ENCODE measurements at places on chromosomes 2 and 18.

GRCh38 chr18:76838182-76838581 lies 15.8 kb downstream of the ZNF236 start:
- DNase-seq = no peak

DNA sequence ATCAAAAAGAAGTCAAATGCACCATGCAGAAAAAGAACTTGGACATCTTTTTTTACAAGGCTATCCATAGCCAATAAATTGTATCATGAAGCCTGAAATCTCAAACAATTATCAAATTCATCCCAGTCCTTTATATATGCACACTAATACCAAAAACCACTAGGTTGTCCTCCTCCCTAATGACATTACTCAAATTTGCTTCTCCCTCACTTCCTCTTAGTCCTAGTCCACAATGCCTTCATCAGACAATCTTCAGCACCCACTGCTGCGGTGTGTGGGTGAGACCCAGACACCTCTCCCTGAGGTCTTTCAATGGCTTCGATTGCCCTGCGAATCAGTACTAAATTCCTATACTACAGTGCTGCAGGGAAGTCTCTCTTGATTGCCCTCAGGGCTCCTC lies 58.1 kb downstream of the CLASP1 start:
- DNase-seq = no peak

DNA sequence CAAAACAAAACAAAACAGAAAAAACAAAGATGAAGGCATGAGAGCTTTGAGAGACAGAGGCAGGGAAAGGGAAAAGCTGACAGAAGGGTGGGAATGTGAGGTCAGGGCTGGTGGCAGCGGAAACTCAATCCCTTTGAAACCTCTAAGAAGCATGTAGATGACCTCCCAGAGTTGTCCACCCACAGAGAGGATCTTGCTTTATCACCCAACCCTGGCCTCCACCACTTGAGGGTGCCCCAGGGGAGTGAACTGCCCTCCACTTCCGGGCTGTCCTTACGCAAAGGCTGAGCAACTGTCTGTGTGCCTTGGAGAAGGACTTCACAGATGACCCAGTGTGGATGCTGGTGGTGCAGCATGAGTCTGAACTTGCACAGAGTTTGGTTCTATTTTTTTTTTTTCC lies 26.7 kb downstream of the PDCL3 start:
- no peak for DNase-seq

DNA sequence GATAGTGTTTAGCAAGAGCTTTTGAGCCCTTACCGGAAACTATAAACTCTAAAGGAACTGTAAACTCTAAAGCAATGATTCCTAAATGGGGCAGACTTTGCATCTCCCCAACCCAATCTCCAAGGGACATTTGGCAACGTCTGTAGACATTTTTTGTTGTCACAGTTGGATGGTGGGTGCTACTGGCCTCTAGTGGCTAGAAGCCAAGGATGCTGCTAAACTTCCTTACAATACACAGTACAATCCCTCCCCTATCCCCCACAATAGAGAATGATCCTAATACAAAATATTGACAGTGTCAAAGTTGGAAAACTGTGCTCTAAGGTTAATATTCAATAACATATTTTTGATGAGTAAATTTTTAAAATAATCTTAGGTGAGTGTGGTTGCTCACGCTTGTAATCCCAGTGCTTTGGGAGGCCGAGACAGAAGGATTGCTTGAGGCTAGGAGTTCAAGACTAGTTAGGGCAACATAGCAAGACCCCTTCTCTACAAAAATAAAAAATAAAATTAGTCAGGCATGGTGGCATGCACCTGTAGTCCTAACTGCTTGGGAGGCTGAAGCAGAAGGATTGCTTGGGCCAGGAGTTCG lies 66.7 kb downstream of the PTPN4 start:
- DNase-seq = peak; percentile 46

GRCh38 chr2:109497911-109498870 lies 115.6 kb downstream of the SEPTIN10 start:
- DNase-seq = no peak

GRCh38 chr18:8232791-8233190 lies 376.4 kb upstream of the RAB12 start:
- DNase-seq = no peak

DNA sequence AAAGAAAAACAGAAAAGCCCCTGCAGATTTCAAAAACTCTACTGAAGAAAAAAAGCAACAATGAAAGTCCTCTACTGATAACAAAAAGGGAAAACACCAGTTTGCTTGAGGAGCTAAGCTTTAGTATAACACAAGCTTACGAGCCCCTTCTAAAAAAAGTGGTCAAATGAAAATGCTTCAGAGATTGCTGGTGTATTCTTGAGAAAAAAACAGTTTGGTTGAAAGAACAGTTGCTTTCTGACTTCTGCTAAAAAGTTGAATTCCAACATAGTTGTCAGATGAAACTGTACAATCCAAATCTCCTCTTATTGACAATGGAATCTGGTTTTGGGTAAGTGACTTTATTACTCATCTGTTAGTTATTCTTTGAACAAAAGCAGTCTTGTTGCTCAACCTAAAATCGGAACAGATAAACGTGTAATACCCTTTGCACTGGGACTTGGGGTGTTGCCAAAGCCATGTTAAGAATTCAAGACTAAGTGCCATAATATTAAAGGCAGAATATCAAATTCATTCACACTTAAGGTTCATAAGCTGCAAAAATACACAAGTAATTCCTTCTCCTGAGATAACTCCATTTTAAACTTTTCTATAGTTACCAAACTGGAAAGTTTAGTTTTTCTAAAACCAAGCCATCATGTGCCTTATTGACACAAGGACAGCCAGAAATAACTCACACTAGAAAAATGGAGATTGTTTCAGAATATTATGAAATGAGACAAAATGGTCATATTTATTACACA lies 45.3 kb upstream of the SPAG16 start:
- DNase-seq = peak; percentile 95

DNA sequence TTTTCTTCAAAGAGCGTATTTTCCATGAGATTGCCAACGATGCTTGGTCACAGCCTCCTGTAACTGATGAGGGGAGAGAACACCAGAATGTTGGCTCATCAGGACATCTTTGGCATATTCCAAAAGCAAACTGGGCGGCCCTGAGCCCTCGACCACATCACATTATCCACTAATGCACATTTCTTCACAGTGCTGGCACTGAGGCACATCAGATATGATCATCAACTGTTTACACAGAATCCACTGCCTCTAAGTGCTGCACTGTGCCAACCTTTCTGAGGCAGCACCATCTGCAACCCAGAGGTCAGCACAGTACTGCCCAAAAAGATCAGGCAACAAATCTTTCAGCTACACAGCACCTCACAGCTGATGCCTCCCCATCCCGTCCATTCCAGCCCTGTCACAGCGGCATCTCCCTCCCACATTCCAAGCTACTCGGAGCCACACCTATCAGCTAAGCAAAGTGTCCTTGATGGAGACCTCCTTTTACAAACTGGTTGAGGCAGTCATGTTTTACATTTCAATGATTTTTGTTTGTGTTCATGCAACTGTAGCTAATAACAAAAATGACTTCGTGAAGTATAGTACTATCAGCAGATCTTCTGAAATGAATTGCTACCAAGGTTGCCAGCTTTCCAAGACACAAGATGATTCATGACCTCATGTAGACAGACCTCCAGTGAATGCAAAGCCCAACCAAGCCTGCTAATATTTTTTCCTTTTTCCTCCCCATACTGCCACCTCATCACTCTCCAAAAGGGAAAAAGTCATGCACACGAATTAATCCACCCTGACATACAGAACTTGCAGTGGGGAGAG lies 32.3 kb downstream of the MYO5B start:
- no peak for DNase-seq

- no peak for DNase-seq
Observed at GRCh38 chr18:25019931-25020330, 332.0 kb downstream of the ZNF521 start.

DNA sequence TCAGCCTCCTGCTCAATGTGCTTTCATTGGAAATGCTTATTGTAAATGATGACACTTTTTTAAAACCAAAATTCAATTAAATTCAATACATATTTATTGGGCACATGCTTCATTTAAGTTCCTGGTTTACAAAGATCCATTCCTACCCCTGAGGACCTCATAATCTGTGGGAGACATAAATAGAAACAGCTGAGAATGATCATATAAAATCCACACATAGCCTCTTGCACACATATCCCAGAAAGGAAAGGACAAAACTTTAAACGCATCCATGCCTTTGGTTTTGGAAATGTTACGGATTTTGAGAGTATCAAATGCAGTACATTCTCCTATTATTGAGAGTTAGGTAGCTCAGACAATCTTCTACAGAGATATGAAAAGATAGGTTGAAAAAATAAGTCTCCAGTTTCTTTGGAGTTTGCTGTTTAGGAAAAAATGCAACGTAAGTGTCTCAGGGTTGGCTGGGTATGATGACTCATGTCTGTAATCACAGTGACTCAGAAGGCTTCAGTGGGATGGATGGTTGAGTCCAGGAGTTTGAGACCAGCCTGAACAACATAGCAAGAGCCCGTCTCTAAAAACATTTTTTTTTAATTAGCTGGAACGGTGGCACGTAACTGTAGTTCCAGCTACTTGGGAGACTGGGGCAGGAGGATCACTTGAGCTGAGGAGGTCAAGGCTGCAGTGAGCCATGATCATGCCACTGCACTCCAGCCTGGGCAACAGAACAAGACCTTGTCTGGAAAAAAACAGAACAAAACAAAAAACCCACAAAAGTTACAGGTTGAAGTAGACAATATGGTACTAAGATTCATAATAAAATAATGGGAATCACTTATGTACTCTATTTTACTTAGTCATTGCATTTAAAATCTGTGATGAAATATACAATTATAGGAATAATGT lies 3.9 kb upstream of the PRELID3A start:
- peak; percentile 94 for DNase-seq

DNA sequence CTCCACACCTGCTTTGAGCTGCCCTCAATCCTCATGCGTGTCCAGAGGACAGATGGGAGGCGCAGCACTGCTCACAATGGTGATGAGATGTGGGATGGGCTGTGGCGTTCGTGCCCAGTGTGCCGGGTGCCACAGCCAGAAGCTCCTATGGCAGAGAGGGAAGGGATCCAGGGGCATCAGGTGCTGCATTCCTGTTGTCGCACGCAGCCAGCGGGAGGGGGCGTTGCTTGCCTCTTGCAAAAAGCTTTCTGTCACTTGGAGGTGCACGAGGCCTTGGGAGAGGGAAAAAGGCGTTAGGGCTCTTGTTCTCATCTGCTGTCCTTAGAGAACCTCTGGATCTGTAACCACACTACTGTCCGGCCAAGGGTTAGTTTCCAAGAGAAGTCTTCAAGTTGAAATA lies 29.2 kb upstream of the ALLC start:
- DNase-seq = no peak

GRCh38 chr2:65215946-65216345 lies 11.7 kb upstream of the ACTR2 start:
- no peak for DNase-seq

DNA sequence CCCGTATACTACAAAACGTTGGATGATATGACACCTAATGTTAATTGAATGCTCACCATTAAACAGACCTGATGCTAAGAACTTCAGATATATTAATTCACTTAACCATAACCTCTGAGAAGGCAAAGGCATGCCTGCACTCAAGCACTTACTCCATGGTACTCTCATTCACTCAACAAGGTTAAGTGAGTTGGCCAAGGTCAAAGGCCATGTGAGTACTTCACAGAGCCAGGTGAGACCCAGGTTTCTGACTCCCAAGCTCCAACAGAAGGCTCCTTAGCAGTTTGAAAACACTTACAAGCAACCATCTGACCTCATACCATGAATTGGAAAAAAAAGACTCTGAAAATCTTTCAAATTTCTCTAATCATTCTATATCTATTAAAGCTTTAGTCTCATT lies 198.8 kb downstream of the L3MBTL4 start:
- DNase-seq = no peak

GRCh38 chr2:181626671-181627070 lies 30.2 kb downstream of the CERKL start:
- DNase-seq = no peak

DNA sequence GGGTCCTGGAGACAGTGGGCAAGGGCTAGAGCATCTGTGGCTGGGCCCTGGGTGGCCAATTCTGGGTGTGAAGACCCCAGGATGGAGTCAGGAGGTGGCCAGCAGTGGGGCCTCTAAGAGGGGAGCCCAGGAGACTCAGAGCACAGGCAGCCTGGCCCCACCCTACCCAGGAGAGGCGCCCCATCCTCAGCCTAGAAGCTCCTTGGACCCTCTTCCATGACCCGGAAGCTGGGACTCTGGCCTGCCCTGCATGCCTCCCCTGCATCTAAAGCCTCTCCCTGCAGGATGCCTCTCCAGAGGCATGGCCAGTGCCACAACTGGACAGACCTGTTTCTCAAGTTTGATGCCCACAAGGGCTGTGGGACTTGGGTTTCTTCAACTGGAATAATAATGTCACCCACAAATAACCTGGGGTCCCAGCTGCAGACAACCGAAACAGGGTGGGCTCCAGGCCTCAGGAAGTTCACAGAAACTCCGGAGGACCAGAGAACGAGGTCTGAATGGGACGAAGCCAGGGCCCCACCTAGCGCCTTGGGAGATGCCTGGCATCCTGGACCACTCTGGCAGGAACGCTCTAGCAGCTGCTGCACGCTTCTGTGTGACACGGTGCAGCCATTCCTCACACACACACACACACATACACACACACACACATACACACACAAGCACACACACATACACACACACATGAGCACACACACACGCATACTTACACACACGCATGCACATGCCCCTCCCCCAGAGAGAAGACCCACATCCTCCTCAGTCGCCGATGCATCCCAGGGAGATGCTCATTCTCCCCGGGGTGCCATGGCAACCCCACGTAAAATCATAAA lies 16.4 kb downstream of the KCNIP3 start:
- DNase-seq = no peak

- peak; percentile 91 for DNase-seq
Observed at GRCh38 chr2:238974501-238975166, 126.7 kb downstream of the TWIST2 start.

GRCh38 chr2:135798762-135799161 lies 38.2 kb downstream of the LCT start:
- DNase-seq = no peak

DNA sequence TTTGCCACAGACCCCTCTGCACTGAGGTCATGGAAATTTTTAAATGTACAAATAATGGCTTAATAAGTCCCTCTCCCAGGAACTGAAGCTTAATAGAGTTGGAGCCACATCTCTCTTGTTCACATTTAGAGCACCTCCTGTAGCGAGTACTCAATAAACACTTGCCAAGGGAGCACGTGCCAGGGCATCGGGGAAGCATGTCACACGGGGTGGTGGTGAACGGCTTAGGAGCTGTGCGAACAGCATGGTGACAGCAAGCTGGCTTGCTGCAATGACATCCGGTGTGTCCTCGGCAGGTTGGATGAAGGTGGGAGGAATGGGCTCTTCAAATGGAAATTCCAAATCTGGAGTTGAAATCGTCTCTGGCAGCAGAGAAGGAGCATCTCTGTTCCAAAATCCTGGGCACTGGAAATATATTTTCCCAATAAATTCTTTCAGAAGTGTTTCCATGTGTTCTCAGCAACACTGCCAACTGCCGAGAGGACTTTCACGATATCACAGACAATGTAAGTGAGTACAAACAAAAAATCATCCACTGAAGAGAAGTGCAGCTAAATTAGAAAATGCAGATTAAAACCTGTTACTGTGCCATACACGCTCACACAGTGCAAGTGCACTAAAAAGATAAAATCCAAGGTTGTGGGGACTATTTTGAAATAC lies 74.1 kb downstream of the GALR1 start:
- no peak for DNase-seq

GRCh38 chr2:112024896-112025491 lies 30.1 kb upstream of the TMEM87B start:
- no peak for DNase-seq

- DNase-seq = no peak
Observed at GRCh38 chr2:135586148-135586547, 54.9 kb downstream of the R3HDM1 start.

GRCh38 chr2:220057391-220057790 lies 430.0 kb downstream of the SLC4A3 start:
- no peak for DNase-seq

- no peak for DNase-seq
Observed at GRCh38 chr2:20453087-20453486, 6.2 kb downstream of the RHOB start.
